ENCODE measurements at places on chromosomes 3 and 15.

- no peak for DNase-seq
Observed at GRCh38 chr15:59028387-59028955, 41.0 kb downstream of the RNF111 start.

DNA sequence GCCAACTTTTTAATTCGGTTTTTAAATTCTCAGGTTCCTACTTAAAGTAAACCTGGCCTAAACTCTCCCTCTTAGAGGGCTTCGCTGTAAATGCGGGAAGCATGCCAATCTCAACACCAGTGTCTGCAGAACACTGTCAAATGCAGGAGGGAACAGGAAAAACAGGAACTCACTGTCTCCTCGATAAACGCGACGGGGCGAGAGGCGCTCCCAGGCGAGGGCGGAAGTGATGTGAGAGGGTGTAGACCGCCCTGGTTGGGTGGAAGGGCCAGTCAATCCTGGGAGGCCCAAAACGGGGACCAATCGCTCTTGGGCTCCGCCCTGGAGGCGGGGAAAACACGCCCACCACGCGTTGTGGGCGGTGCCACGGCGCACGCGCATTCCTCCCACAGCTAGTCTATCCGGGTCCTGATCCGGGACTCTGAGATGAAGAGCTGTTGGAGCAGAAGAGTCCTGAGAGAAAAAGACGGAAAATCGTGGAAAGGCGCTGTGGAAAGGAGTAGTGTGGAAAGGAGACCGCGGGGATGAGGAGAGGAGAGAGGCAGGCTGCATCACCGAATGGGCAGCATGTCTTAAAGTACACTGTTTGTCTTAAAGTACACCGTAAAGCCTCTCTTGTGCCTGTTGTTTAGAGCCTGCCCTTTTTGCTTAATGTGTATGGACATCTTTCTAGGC is 27.1 kb downstream of the SLC28A2 start:
- DNase-seq = peak; percentile 95

- DNase-seq = no peak
Observed at GRCh38 chr15:74725845-74726773, 781 bp upstream of the CYP1A1 start.

GRCh38 chr3:55546866-55547669 is 60.0 kb upstream of the WNT5A start:
- DNase-seq = no peak

- DNase-seq = no peak
Observed at GRCh38 chr3:158381262-158381868, 189.6 kb upstream of the MLF1 start.

GRCh38 chr3:172516318-172517214 is 6.7 kb downstream of the TNFSF10 start:
- no peak for DNase-seq

DNA sequence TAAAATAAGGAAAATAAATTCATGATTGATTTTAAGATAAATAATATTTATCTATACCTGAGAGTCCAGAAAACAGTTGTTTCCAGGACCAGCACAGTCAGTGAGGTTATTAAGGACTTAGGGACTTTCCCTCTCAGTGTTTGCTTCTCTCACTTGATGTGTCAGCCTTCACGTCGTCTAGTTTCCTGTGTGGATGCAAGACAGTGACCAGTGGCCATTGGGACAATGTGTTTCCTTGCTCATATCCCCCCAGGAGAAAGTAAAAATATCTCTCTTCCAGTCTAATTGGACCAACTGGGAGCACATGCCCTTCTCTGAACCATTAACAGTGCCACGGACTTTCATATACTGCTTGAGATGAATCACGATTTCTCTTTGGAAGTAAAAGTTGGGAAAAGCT is 157.8 kb upstream of the CTNNB1 start:
- no peak for DNase-seq

DNA sequence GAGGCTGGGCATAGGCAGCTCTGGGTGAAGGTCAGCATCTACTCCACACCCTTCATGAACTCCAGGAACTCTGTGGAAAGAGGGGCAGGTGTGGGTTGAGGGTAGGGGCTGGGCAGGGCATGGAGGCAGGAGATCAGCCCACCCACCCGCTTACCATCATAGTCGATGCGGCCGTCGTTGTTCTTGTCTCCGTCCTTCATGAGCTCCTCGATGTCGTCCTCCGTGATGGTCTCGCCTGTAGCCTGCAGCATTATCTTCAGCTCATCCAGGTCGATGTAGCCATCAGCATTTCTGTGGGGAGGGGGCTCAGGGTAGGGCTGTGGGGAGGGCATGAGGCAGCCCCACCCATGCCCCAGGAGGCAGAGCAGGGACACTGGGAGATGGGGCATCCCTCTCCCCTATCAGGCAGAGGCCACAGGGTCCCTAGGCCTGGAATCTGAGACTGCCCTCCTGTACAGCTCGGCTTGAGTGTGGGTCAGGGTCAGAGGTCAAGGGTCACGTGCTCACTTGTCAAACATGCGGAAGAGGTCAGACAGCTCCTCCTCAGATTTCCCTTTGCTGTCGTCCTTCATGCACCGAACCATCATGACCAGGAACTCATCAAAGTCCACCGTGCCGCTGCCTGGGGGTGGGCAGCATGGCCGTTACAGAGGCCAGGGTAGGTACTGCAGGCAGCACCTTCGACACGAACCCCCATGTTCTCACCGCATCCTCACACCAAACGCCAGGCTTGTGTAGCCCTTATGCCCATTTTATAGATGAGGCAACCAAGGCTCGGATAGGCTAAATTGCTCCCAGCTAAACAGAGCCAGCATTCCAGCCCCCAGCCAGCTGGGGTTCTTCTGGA is 2.4 kb downstream of the TNNC1 start:
- DNase-seq = no peak

- DNase-seq = no peak
Observed at GRCh38 chr3:115248274-115248673, 101.2 kb upstream of the ZBTB20 start.

DNA sequence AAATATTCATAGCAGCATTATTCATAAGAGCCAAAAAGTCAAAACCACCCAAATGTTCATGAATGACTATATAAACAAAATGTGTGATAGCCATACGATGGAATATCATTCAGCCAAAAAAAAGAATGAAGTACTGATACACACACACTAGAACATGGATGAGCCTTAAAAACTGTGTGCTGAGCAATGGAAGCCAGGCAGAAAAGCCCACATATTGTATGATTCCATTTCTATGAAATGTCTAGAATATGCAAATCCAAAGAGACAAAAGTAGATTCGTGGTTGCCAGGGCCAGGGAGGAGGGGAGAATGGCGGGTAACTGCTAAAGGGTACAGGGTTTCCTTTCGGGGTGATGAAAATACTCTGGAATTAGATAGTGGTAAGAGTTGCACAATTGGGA is 37.2 kb upstream of the LINGO1 start:
- no peak for DNase-seq

DNA sequence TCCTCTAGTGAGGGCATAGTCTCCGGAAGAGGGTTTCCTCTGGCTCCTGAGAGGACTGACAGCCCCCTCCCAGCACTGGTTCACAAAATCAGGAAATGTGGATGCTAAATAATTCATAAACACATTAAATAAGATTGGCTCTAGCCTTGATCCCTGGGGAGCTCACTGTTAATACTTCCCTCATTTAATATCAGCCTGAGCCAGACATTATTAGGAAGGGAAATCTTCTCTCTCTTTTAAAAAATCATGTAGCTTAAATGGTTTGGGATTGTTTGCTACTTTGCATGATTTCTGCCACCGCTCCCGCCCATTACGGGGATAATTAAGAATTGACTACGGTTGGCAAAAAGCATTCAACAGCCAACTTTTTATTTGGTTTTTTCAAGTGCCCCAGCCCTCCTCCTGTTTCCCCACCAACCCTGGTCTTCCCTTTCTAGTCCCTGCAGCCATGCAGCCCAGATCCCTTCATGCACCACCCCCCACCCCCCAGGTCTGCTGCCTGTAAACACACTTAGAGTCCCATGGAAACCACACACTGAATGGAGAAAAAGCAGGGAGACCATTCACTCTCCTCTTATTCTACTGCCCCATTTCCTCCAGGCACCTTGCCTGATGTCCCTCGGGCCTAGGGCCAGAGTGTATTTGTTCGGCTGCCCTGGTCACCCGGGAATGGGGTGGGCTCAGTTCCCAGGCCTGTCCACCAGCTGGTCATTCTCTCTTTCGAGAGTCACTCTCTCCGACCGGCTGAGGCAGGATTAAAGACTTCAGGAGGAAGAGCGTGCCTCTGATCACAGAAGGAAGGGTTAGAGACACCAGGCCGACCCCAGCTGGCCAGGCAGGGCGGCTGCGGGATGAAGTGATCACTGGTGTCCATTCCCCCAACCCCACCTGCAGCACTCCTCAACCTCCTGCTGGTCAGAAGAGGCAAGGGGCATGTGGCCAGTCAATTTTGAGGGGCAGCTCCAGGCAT is 45.1 kb downstream of the SEMA5B start:
- no peak for DNase-seq

- no peak for DNase-seq
Observed at GRCh38 chr15:53709821-53710220, 49.6 kb downstream of the WDR72 start.

DNA sequence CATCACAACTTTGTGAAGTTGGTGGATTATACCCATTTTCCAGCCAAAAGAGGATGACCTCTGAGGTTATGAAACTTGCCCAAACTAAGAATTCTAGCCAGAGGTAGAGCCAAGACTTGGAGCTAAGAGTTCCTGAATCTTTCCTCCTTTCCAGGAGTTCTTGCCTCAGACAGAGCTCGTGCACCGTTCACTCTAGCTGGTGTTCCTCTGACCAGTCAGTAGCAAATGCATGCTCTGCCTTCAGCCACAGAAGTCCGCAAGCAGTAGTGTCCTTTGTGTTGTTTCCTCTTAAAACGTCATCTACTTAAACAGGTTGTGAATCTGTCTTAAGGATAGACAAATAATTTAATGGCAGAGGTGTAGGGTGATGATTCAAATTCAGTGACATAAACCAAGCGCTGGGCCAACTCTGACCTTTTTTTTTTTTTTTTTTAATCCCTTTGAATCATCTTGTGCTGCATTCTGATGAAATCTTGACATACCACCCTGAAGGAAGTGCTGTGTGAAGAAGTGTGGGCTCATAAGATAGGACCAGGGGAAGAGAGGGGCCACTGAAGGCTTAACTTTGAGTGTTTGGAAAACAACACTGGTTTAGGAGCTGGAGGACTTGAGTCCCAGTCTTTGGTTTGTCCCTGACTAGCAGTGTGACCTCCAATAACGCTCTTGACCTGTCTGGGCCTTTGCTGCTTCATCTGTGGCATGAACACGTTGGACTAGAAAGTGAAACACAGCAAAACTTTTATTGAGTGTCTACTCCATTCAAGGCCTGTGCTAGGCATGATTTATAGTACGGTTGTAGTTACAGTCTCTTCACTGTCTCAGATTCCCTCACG is 53.4 kb downstream of the ITPR1 start:
- DNase-seq = no peak

- no peak for DNase-seq
Observed at GRCh38 chr15:47620960-47621681, 96.2 kb upstream of the SEMA6D start.

GRCh38 chr3:13746385-13746784 is 133.5 kb downstream of the WNT7A start:
- no peak for DNase-seq

GRCh38 chr15:37133602-37134001 is 33.3 kb upstream of the MEIS2 start:
- DNase-seq = peak; percentile 4

All from COLO829 (cell line).